ENCODE measurements at places on chromosomes 7 and 10.
A peak's percentile ranks its signal among the peaks of the same experiment; 100 is the strongest.

DNA sequence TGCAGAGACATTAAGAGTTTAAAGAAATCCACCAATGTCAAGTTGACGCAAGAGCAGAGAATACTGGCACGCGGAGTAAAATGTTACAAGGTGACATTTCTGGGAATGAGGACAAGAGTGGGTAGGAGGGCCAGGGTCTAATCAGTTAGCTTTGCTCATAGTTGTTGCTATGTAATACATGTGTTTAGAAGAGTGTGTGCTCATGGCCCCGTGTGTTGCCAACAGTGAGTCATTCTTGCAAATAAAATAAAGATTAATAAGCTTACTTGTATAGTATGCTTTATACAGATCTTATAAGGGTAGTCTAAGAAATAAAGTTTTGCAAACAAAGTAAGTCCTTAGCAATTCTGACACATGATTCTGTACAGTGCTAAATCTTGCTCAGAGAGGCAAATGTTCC, 64.5 kb downstream of the DNMBP start:
- peak; percentile 35 for DNase-seq

DNA sequence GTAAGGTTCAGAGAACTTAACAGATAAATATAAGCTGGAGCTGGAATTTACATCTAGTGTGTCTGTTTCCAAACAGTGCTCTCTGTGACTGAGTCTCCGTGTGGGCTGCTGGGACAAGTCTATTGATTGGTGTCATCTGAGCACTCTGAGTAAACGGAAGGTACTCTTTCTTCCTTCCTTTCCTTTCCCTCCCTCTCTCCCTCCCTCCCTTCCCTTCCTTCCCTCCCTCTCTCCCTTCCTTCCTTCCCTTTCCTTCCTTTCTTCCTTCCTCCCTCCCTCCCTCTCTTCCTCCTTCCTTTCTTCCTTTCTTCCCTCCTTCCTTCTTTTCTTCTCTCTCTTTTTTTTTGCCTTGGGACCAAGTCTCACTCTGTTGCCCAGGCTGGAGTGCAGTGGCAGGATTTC, 61.8 kb downstream of the ANKRD61 start:
- no peak for DNase-seq

- DNase-seq = no peak
These were observed 69.9 kb upstream of the MRLN start for GRCh38 chr10:59823111-59823510.

DNA sequence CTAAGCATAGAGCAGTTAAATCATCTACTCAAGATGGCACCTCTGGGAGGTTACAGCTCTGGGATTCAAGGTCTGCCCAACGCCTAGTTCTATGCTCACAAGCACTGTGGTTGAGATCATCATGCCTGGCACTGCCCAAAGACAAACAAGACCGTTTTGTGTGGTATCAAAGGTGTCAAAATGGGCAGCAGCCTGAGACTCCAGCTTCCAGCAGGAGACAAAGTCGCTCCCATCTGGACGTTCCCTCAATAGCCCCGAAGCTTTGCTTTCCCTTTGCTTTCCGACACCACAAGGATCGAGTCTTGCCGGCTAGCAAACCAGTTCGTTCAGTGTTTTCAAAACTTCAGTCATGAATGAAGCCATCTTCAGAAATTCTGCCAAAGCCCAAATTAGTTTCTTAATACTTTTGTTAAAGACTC, 5.1 kb downstream of the HABP2 start:
- DNase-seq = no peak

DNA sequence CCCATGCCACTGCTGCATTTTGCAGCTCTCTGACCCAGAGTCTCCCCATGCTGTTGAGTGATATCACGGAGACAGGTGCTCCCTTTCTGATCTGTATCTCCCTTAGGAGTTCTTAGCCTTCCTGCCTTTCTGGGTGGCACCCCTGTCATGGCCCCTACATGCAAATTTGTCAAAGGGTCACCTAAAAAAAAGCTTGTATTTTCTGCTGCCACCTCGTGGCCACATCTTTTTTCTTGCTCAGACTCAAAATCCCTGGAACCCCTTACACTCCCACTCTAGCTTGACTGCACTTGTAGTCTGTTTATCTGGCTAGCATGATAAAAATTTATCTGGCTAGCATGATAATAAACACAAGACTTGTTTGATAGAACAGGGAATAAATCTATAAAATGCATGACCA, 809.1 kb downstream of the SORCS1 start:
- DNase-seq = no peak

GRCh38 chr10:77016278-77016815, 621.3 kb downstream of the KCNMA1 start:
- DNase-seq = no peak

DNA sequence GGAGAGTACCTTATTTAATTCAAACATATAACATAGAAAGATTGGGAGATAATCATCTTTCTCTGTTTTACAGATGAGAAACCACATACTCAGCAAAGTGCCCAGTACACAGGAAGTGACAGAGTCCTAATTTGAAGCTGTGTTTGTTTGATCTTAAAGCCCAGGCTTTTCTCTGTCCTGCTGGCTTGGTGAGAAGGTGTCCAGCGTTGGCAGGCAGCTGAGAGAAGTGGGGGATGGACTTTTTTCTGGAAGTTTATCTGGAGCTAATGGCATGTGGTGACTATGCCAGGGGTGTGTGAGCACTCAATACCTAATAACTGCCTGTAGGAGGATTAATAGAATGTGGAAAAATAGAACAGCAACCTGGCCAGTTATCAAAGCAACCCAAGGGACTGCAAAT, 60.8 kb downstream of the NPSR1 start:
- DNase-seq = no peak

GRCh38 chr7:116899308-116899707, 36.9 kb downstream of the CAPZA2 start:
- DNase-seq = no peak

DNA sequence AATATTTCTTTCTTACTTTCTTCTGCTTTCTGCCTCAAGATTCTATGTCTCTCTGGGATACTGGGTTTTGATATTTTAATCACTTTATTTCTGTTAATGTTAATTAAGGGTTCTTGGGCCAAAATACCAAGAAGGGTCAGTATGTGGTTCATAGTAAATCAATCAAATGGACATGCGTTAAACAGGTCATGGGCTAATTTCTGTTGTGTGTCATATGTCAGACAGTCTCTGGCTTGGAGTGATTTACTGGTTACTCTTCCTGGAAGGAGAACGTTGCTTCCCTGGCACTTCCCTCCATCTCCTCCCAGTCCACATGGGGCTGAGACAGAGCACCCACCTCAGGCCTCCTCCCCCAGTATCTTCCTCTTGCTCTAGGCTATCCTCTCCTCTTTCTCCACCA, 489.1 kb downstream of the SUGCT start:
- DNase-seq = no peak

DNA sequence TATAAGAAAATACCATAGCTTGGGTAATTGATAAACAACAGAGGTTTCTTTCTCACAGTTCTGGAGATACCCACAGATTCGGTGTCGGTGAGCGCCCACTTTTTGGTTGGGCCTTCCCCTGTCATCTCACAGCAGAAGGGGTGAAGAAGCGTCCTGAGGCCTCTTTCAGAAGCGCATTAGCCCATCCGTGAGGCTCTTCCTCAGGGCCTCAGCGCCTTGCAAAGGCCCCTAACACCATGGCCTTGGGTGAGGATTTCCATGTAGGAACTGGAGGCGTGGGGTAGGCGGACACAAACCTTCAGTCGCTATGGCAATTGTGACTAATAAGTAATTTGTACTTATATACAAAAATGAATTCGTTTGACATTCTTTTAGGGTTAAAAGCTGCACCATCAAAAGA, 316.0 kb downstream of the PTPRN2 start:
- DNase-seq = no peak

- no peak for DNase-seq
These were observed 13.4 kb downstream of the ADIRF start for GRCh38 chr10:86981716-86982115.

DNA sequence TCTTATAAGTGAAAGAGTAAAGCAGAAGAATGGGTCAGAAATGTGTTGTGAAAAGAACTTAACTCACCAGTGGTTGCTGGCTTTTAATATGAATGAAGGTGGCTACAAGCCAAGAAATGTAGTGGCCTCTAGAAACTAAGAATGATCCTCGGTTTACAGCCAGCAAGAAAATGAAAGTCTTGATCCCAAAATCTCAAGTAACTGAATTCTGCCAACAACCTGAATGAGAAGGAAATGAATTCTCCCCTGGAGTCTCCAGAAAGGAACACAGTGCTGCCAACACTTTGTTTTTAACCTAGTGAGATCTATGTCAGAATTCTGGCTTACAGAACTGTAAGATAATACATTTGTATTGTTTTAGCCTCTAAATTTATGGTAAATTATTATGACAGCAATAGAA, 193.0 kb downstream of the FZD1 start:
- DNase-seq = no peak

DNA sequence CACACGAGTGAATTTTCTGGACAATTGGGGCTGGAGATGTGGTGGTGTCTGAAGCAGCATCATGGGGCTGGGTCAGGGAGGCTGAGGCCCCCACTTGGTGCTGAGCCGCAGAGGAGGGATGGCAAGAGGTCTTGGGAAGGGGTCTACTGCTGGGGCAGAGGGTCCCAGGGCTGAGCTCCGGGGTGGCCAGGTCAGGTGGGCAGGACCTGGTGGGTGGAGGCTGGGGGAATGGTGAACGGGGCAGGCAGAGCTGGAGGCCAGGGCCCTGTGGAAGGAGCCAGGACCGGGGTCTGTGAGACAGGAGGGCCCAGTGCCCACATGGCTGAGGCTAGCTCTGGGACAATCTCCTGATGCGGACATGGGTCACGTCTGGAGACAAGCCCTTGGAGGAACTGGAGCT, 20.4 kb upstream of the LFNG start:
- DNase-seq = no peak

DNA sequence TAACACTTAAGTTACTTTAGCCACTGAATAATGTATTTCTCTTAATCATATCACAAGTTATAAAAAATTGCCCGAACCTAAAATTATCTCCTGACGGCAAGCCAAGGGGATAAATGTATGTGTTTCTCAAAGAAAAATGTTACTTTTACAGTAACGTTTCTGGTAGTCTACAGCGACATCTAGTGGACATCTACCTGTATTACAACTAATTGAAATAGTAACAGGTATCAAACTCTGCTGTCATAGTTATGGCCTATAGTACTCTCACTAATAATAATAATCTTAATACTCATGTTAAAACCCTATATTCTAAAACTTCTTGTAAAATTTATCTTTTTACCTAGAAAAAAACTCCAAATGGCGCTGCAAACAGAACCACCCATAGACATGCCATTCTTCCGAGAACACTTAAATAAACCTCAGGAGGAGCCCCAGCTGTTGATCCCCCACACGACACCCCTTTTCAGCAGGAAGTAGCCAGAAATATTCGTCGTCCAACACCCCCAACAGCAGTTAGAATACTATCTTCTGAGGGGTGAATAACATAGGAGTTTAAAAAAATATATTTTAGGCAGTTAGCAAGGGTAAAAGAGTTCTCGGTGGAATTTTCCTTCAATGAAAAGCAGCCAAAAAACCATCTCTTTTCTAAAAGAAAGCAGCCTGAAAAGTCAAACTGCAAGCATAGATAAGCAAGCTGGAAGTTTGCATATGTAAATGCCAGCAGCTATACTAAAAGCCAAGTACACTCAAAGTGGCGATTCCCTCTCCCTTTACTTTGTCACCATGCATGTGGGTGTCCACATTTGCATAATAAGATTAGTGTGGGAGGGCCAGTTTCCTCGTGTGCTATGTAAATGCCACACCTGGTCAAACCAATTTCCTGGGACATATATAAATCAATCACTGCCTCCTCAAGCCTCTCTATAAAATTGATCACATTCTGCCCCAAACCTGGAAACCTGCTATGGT, 40.5 kb upstream of the ZNF107 start:
- DNase-seq = no peak

GRCh38 chr7:38858259-38858884, 50.6 kb downstream of the VPS41 start:
- DNase-seq = no peak

GRCh38 chr10:70652761-70653657, 19.3 kb upstream of the ADAMTS14 start:
- peak; percentile 82 for DNase-seq

DNA sequence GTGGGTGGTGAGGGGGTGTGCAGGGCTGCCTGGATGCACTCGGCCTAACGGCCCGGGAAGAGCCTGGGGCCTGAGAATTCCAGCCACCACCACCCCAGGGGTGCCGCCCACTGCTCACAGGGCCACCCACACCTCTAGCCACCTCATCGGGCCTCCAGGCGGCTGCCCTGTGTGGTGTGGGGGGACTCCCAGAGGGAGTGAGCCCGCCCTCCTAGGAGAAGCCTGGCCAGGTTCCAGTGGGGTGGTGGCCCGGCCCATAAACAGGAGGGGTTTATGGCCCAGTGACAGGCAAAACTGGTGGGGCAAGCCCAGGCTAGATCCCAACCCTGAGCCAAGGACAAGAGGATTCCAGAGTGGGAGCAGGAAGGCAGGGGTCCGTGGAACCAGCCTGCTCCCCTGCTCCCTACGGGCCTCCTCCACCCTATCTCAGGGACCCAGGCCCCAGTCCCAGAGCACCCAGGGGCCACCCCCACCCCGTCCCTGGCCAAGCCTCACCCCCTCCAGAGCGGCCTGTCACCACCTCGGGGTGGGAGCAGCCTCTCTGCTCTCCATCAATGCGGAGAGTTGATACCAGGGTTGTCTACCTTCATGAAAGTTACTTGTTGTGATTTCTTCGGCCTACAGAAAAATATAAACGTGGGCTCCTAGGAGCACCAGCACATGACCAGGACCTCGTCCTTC, 20.2 kb upstream of the PDGFA start:
- no peak for DNase-seq

GRCh38 chr7:137606061-137606674, 240.6 kb downstream of the DGKI start:
- no peak for DNase-seq

DNA sequence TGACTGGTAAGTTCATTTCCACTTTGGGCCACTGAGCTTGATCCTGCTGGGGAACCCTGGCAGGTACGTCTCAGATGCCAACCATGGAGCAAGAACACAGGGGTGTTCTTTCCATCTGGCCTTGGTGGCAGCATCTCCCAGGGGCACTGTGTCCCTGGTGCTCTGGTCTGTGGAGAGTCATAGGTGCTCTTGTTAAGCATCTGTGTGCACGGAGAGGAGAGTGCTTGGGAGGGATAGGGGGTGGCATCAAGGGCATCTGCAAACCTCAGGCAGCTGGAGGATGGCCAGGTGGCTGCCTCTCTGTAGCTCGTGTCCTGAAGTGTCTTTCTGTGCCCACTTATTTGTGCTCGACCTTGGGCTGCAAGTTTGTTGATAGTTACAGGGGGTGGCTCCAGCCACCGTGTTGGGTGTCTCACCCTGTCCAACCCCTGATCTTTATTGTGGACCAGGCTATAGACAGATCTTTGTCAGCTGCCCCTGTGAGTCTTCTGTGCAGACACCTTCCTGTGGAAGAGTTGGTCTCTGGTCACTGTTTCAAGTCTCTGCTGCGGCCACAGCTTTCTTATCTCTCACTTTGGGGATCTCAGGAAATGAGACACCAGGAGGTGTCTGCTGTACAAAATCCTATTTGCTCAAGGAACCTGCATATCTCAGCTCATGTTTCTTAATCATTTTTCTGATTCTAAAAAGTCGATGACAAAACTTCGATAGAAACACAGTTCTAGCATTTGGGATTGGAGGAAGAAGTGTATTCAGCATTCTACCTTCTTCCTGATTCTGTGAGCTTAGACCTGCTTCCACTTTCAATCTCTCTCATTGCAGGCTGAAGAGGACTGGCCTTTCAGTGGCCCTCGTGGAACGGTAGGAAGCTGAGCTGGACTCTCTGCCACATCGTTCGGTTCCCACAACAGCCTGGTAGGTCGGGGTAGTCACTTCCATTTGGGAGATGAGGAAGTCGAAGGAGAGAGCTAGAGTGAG, 17.2 kb upstream of the GIMAP8 start:
- DNase-seq = no peak

All from heart left ventricle (tissue), 16 donors.